ENCODE measurements at places on chromosomes 1 and 21. TPM values are rescaled to one million over a fixed set of nuclear protein-coding genes. Genes with fewer than 3 reads are reported as not detected.

DNA sequence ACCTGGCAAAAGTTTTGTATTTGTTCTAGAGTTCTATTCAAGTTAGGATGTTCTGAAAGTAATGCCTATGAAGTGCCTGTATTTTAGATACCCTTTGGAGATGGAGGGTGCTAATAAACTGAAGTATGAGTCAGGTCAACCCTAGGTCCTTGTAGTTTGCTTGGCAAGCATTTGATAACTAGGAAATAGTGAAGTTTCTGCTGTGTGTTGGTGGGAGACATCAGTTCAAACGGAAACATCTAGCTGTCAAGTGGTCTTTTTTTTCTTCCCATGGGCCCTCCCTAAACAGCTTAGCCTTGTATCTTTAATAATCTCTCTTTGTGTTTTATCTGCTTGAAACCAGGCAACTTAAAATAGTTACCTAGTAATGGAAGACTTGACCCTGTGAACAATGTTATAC is 4.5 kb downstream of the MRPS6 start:
- no peak for DNase-seq

DNA sequence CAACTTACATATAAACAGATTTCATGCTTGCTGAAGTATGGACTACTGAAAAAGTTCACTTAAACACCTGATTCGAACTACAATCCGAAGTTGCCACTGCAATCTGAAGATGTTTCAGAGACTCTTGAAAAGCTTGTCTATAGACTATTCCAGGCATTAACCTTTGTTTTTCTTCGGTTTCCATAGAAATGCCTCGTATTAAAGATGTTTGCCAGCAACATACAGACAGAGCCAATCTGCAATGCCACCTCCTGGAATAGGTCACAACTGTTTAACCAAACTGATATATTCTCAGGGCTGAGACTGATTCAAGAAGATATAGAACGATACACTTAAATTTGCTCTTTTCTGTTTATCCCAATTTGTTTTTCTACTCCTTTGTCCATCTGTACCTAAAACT is 28.9 kb upstream of the DMRTB1 start:
- peak; percentile 32 for DNase-seq

DNA sequence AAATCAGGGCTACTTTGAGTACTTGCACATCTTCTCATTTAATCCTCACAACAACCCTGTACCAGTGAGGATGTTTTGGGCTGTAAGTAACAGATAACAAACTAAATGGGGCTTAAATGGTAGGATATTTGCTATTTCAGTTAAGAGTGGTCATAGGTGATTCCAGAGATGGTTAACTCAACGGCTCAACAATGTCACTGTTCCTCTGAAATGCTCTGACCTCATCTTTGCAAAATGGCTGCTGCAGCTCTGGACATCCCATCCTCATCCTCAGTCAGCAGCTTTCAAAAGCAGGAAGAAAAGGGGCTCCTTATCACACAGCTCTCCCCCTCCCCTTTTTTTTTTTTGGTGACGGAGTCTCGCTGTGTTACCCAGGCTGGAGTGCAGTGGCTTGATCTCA is 1.5 kb downstream of the LDLRAD2 start:
- no peak for DNase-seq

DNA sequence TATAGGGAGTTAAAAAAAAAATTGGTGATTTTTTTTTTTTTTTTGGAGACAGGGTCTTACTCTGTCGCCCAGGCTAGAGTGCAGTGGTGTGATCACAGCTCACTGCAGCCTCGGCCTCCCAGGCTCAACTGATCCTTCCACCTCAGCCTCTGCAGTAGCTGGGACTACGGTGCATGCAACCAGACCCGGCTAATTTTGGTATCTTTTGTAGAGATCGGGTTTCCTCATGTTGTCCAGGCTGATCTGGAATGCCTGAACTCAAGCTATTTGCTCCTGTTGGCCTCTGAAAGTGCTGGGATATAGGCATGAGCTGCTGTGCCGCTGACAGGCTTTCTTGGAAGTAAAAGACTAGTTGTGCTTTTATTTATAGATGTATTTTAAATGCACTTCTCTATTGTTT is 3.0 kb downstream of the CDC42 start:
- DNase-seq = no peak

GRCh38 chr1:167119696-167120095 is 25.8 kb downstream of the STYXL2 start:
- no peak for DNase-seq

OR10J1 gene
- total RNA-seq = not detected

TEX50 gene
- not detected for total RNA-seq

CYP4A11 gene
- total RNA-seq = not detected

GRCh38 chr1:213714645-213715044 is 273.1 kb upstream of the PROX1 start:
- no peak for DNase-seq

DNA sequence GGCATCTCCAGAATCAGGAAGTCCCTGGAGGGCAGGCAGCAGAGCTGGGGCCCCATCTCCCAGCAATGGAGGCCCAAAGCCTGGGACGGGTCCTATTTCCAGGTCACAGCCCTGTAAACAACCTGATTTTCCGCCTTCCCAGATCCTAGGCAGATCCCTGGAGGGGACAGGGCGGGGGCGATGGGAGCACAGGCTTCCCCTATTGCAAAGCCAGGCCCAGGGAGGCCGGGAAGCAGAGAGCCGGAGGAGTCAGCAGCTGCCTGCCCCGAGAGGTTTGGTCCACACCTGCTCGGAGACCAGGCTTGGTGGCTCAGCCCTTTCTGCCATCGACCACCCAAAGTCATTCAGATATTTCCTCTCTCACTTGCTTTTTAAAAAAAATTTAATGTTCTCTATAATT is 29.2 kb downstream of the CASZ1 start:
- no peak for DNase-seq
